Colonic mucosa (tissue), 4 donors: ENCODE measurements at places on chromosomes 2 and 18. TPM values are rescaled to one million over a fixed set of nuclear protein-coding genes. Genes with fewer than 3 reads are reported as not detected.
A peak's percentile ranks its signal among the peaks of the same experiment; 100 is the strongest.

- no peak overlapping the region for H3K4me3 ChIP-seq
- H3K27me3 ChIP-seq = no peaks in the 10 kb centered on the region
- no peak overlapping the region for H3K27ac ChIP-seq
- DNase-seq = no peak
- no peaks in the 10 kb centered on the region for H3K36me3 ChIP-seq
- H3K4me1 ChIP-seq = no peaks in the 10 kb centered on the region
Measured at GRCh38 chr2:18369760-18370159, 190.7 kb downstream of the RDH14 start.

GRCh38 chr2:84458551-84459017, 496 bp downstream of the SUCLG1 start:
- H3K4me3 ChIP-seq = peak overlapping the region; percentile 77
- no peaks in the 10 kb centered on the region for H3K27me3 ChIP-seq
- H3K27ac ChIP-seq = peak overlapping the region; percentile 81
- DNase-seq = peak; percentile 51
- no peaks in the 10 kb centered on the region for H3K36me3 ChIP-seq
- H3K4me1 ChIP-seq = peaks cover 5% of the 10 kb centered on the region

DNA sequence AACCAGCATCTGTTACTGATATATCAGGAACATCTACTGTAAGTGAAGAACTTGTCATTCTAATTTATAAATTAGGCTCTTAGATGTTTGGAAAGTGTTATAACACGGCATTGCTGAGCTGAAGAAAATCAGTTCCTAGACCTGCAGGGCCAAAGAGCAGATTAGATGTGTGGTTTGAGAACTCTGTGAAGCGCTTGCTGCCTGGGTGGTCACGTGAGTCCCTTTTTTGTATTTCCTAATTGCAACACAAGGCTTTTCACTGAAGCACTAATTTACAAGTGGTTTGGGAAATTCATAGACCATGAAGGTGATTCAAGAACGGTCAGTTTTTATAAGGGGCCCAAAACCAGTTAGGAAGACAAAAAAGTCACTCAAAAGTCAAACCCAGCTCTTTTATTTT, 106.9 kb upstream of the SP3 start:
- no peak for DNase-seq
- no peak overlapping the region for H3K4me3 ChIP-seq
- H3K4me1 ChIP-seq = no peaks in the 10 kb centered on the region
- no peaks in the 10 kb centered on the region for H3K36me3 ChIP-seq
- H3K27me3 ChIP-seq = no peaks in the 10 kb centered on the region

GRCh38 chr2:214217136-214217535, 193.7 kb upstream of the VWC2L start:
- DNase-seq = no peak
- no peaks in the 10 kb centered on the region for H3K4me1 ChIP-seq
- H3K36me3 ChIP-seq = no peaks in the 10 kb centered on the region
- H3K4me3 ChIP-seq = no peak overlapping the region

DNA sequence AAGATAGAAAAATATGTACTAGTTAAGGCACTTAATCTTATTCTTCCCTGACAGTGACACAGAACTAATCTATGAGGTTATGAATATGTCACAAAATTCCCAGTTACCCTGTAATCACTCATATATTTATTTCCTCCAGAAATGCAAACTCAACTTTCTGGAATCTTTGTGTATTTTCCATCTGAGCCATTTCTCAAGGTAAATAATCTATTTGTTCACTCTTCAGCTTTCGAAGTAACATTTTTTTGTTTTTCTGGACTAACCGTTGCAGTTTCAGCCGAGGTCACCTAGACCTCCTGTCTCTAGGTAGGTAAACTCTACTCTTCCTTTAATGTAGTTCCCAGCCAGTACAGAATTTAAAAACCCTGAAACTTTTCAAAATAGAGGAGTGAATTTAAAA, 250.9 kb downstream of the EXOC6B start:
- H3K27ac ChIP-seq = no peak overlapping the region
- no peak for DNase-seq
- H3K27me3 ChIP-seq = no peaks in the 10 kb centered on the region

GRCh38 chr2:69754633-69755032, 12.7 kb downstream of the ANXA4 start:
- no peak overlapping the region for H3K4me3 ChIP-seq
- H3K27ac ChIP-seq = peak overlapping the region; percentile 2
- no peaks in the 10 kb centered on the region for H3K36me3 ChIP-seq

- no peak overlapping the region for H3K27ac ChIP-seq
- H3K4me1 ChIP-seq = no peaks in the 10 kb centered on the region
- no peaks in the 10 kb centered on the region for H3K36me3 ChIP-seq
- H3K27me3 ChIP-seq = no peaks in the 10 kb centered on the region
Measured at GRCh38 chr2:240355001-240355891, 80.2 kb upstream of the GPC1 start.

DNA sequence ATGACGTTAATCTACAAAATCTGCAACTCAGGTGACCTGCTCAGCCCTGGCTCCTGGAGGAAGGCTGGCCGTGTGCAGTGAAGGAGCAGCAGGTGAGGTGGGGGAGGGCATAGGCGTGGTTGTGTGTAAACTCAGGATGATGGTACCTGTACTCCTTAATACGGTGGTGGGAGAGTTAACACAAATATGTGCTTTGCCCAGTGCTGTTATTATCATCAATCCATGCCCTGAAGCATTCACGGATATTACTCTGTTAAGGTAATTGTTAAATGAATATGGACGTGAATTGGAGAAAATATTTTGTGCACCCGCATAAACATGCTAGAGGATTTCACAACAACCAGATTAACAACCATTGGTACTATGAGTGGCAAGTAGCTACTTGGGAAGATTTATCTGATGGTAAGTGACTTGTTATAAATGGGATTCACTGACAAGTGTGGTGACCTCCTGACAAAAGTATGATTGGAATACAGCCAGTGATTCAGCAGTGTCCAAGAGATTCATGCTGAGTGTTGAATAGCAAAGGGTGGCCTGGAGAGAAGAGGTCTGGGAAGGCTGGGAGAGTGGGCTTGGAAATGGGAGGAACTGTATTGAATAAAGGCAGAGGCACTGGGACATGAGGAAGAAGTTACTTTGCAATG, 194.1 kb downstream of the TPGS2 start:
- H3K4me1 ChIP-seq = no peaks in the 10 kb centered on the region
- H3K36me3 ChIP-seq = no peaks in the 10 kb centered on the region
- H3K27me3 ChIP-seq = no peaks in the 10 kb centered on the region
- no peak for DNase-seq
- no peak overlapping the region for H3K4me3 ChIP-seq
- no peak overlapping the region for H3K27ac ChIP-seq

GRCh38 chr2:27729198-27729597, 42.3 kb upstream of the MRPL33 start:
- no peak overlapping the region for H3K4me3 ChIP-seq
- no peaks in the 10 kb centered on the region for H3K36me3 ChIP-seq
- no peak overlapping the region for H3K27ac ChIP-seq
- no peaks in the 10 kb centered on the region for H3K4me1 ChIP-seq

DNA sequence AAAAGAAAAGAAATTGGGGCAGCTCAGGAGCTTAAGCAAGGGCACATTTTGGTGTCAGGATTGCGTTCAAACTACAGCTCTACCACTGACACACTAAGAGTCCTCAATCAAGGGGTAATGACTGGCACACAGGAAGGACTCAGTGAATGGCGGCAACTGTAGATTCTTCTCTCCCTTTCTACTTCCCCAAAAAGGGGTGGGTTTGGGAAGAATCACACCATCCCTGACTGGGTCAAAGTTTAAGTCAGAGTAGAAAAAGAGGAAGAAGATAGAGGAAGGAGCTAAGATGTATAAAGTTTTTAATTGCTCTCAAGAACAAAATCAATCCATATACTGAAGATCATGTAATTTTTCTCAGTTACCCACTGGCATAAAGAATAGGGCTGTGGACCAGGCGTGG, 2.6 kb downstream of the NLRC4 start:
- no peaks in the 10 kb centered on the region for H3K4me1 ChIP-seq
- H3K27ac ChIP-seq = no peak overlapping the region
- no peak for DNase-seq

- H3K4me3 ChIP-seq = no peak overlapping the region
- no peak for DNase-seq
- no peak overlapping the region for H3K27ac ChIP-seq
- no peaks in the 10 kb centered on the region for H3K36me3 ChIP-seq
Measured at GRCh38 chr18:76886112-76886511, 63.8 kb downstream of the ZNF236 start.

DNA sequence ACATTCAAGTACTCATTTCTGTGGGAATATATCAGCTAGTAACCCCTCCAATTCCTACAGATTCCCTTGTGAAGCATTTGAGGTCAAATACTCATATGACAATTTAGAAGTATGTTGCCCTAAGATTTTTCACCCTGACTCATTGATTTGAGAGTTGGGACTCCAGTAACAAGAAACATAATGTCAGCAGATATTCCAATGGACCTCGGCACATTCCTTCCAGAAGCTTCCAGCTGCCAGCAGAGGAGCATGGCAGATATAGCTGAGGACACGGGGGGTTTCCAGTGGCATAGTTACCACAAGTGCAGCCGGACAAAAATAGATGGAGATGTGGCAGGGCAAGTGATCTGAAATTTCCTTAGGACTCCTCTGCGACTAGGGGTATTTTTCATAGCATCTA, 101.9 kb upstream of the ARHGAP28 start:
- no peaks in the 10 kb centered on the region for H3K4me1 ChIP-seq
- H3K27me3 ChIP-seq = no peaks in the 10 kb centered on the region
- H3K4me3 ChIP-seq = no peak overlapping the region
- no peaks in the 10 kb centered on the region for H3K36me3 ChIP-seq

- H3K36me3 ChIP-seq = no peaks in the 10 kb centered on the region
- DNase-seq = peak; percentile 80
- H3K27me3 ChIP-seq = no peaks in the 10 kb centered on the region
- H3K4me1 ChIP-seq = no peaks in the 10 kb centered on the region
Measured at GRCh38 chr2:216519154-216519762, 20.6 kb downstream of the RPL37A start.

DNA sequence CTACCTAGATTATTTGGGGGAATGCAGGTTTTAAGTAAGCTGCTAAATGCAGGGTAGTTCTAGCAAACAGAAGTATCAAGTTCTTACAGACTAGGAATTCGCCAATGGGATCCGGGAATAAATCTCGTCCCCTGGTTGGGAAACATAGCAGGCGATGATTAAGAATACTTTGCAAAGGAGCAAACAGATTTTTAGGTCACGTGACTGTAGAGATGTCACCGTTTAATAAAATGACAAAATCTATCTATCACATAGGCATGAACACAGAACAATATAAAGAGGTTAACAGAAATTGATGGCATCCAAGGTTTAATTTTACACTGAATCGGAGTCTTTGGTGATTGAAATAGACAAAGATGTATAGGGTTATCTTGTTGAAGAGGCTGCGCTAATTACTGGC, 664.1 kb downstream of the BCL11A start:
- H3K36me3 ChIP-seq = no peaks in the 10 kb centered on the region
- H3K27ac ChIP-seq = no peak overlapping the region
- no peak overlapping the region for H3K4me3 ChIP-seq
- no peak for DNase-seq
- H3K27me3 ChIP-seq = no peaks in the 10 kb centered on the region

DNA sequence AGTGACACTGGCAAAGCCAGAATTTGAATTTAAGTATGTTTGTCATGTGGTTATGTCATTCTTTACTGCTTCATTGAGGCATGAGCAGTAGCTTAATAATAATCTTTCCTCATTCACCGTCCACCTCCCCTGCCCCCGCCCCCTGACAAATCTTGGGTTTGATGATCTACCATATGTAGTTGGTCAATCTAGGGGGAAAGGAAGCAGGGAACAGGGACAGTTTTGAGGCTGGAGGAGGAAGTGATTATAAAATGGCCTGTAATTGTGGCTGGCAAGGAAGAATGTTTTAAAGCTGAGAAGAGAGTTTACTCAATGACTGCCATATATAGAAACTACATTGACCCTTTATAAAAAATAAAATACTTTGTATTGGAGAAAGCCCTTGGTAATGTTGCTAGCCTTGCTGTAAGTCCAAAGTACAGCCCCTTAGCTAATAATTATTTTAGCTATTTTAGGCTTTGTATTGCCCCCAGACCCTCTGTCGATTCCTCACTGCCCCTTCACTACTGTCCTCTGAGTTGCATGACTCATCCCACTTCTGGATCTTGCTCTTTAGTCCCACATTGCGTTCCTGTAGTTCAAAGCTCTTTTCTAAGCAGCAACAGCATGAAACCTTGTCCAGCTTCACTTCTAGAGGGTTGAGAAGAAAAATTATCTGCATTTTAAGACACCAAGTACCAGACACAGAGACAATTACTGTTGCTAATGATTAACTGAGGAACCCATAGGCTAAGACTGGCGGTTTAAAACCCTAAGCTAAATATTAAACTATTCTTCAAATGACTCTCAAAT, 38.4 kb downstream of the PELI1 start:
- DNase-seq = no peak
- H3K27ac ChIP-seq = peak overlapping the region; percentile 51
- H3K4me3 ChIP-seq = no peak overlapping the region

DNA sequence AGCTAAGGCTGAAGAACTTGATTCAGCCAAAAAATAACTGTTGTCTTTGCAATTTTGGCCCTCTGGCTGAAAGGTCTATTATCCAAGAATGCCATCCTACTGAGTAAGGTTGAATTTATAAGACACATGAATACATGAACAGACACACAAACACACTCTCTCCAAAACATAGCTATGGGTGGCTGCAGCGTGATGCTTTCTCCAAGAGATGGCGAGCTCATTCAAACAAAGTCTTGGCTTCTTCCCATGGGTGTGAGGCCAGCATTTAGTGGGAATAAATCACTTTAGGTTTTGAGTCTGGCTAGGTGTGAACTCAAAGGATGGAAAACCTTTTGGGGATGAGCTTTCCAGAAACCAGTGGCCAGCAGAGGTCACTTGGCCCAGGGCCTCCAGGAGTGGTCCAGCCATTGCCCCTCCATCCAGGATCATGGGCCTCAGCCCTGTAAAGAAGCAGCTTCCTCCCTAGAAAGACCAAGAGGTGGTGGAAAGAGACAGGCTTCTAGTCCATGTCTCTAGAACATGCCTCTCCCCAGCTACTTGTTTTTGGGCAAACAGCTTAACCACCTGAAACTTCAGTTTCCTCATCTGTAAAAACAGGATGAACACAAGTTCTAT, 11.0 kb upstream of the OSR1 start:
- no peaks in the 10 kb centered on the region for H3K27me3 ChIP-seq
- no peak overlapping the region for H3K27ac ChIP-seq
- H3K4me1 ChIP-seq = no peaks in the 10 kb centered on the region

- H3K36me3 ChIP-seq = no peaks in the 10 kb centered on the region
- H3K4me1 ChIP-seq = no peaks in the 10 kb centered on the region
- no peak overlapping the region for H3K4me3 ChIP-seq
- H3K27ac ChIP-seq = no peak overlapping the region
- no peaks in the 10 kb centered on the region for H3K27me3 ChIP-seq
Measured at GRCh38 chr2:120683081-120683480, 52.6 kb upstream of the GLI2 start.

The FHOD3 gene
- 2.5 TPM for total RNA-seq

The CIAO1 gene
- 75.5 TPM for total RNA-seq

The UGT1A4 gene
- 1.8 TPM for total RNA-seq

The LRRTM4 gene
- not detected for total RNA-seq

The PARD3B gene
- total RNA-seq = 20.0 TPM

The C2orf68 gene
- 36.8 TPM for total RNA-seq
